ENCODE measurements at places on chromosomes 3 and 15. TPM values are rescaled to one million over a fixed set of nuclear protein-coding genes. Genes with fewer than 3 reads are reported as not detected.

GRCh38 chr15:100531823-100532327, 3.1 kb upstream of the CERS3 start:
- no peak for ATAC-seq

Gene PDIA3
- 304 TPM for total RNA-seq

DNA sequence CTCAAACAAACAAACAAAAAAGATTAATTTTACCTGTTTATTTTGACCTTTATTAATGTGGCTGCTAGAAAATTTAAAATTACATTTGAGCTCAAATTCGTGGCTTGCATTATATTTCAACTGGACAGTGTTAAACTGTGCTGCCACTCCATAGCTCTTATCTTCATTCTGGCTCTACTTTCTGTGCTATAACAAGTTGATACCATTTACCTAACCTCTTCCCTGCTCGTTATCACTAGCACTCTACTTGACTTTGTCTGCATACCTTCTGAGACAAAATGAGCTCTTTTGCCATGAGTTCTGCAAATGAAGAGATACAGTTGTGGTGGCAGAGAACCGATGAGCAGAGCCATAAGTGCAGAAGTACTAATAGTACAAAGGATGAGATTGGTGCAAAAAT, 26.4 kb downstream of the MINDY2 start:
- no peak for ATAC-seq

DNA sequence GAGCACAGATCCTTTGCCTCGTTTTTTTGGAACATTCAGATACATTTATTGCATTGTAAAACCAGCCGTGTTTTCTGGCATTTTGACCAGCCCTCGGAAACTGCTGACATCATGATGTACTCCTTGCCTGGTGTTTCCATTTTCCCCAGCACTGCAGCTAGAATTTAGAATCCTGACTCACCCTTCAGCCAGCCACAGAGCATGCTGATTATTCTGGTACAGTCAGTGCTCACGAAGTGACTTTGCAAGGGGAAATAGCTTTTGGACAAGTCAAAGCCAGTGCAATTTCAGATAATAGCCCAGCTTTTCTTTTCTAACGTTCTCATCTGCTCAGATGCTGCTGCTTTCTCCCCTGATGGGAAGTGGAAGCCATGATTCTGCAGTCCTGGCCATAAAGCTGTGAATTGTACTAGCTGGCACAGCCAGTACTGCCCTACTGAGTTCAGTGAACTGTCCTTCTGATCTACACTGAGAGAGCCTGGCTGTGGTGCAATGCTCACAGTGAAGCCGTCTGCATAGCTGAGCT, 12.1 kb upstream of the CNBP start:
- peak; percentile 99 for ATAC-seq

Gene MAP1A
- total RNA-seq, result 8.4 TPM

Gene FEZF2
- not detected for total RNA-seq

Gene PSTPIP1
- total RNA-seq, result not detected
